Pancreas (tissue), 10 donors: ENCODE measurements at places on chromosomes 4 and X. TPM values are rescaled to one million over a fixed set of nuclear protein-coding genes. Genes with fewer than 3 reads are reported as not detected.

DNA sequence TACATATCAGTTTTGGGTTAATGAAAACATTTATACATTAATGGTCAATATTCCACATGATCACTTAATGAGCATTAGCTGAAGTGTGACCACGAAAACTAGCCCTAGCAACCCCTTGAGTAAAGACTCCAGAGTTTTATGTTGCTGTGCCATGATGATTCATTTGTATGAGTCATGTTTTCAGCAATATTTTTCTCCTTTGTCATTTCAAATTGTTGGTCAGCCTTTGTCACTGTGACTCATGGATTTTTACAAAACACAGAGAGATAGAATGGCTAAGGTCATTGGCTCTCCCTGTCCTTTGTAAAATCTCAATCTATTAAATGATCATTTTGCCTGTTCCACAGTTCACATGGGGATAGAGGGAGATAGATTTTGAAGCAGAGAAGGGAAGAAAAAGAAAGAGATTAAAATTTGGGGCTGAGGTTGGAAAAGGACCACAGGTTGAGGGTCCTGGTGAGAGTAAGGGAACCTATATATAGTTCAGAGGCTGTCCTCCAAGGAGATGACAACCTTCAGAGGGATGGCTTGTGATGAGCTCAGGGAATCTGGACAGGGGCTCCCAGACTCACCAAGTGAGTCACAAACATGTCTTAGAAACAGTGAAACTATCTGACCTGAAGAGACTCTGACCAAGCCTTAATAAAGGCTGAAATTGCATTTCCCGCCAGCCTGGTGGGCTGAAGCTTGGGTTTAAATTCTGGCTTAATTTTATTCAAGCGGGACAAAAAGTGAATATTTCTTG, 25.6 kb downstream of the NR0B1 start:
- H3K36me3 ChIP-seq, result no peaks in the 10 kb centered on the region
- H3K27me3 ChIP-seq, result peaks cover 5% of the 10 kb centered on the region
- no peak overlapping the region for H3K4me3 ChIP-seq
- DNase-seq, result no peak
- no peaks in the 10 kb centered on the region for H3K4me1 ChIP-seq

DNA sequence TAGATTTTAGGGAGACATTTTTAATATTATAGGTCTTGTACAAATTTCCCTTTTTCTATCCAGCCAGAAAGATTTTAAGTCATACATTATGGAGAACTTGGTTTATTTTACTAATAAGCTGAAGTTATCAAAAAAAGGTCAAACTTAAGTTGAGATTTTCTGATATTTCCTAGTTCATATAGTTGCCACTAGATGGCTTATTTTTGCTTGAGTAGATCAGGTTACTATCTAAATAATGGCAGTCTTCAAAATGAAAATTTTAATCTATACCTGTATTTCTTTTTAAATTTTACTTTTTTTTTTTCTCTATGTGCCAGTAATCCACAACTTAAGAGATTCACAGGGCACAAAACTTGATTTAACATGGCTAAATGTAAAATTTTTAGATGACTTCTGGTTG, 52.3 kb downstream of the USP9X start:
- no peaks in the 10 kb centered on the region for H3K27me3 ChIP-seq
- H3K4me3 ChIP-seq, result no peak overlapping the region
- DNase-seq, result no peak
- no peaks in the 10 kb centered on the region for H3K4me1 ChIP-seq

- H3K36me3 ChIP-seq, result no peaks in the 10 kb centered on the region
- no peak for DNase-seq
- no peak overlapping the region for H3K27ac ChIP-seq
- no peaks in the 10 kb centered on the region for H3K27me3 ChIP-seq
Measured at GRCh38 chrX:14356401-14356800, 172.9 kb upstream of the GLRA2 start.

DNA sequence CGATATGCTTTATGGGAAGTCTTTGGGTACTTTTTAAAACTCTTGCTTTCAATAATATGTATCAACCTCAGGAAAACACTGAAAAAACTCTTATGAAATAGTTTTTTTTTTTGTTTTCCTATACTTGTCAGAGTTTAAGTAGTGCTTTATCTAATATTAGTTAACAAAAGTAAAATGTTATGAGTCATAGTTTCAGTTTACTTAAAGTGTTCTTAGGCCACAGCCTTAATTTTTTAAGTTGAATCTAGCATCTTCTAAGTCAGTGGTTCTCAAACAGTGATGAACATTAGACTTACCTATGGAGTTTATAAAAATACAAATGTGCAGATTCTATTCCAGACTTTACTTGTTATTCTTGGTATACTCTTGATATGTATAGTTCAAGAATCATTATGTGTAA, 26.3 kb upstream of the ADGRL3 start:
- no peak for DNase-seq
- H3K27ac ChIP-seq, result no peak overlapping the region
- H3K27me3 ChIP-seq, result no peaks in the 10 kb centered on the region

Gene COL25A1
- total RNA-seq, result 0.20 TPM

Gene ARHGAP6
- total RNA-seq, result 3.0 TPM
